ENCODE measurements at places on chromosomes 6 and 20.

- no peak for DNase-seq
Measured at GRCh38 chr20:32437391-32438074, 79.4 kb downstream of the ASXL1 start.

DNA sequence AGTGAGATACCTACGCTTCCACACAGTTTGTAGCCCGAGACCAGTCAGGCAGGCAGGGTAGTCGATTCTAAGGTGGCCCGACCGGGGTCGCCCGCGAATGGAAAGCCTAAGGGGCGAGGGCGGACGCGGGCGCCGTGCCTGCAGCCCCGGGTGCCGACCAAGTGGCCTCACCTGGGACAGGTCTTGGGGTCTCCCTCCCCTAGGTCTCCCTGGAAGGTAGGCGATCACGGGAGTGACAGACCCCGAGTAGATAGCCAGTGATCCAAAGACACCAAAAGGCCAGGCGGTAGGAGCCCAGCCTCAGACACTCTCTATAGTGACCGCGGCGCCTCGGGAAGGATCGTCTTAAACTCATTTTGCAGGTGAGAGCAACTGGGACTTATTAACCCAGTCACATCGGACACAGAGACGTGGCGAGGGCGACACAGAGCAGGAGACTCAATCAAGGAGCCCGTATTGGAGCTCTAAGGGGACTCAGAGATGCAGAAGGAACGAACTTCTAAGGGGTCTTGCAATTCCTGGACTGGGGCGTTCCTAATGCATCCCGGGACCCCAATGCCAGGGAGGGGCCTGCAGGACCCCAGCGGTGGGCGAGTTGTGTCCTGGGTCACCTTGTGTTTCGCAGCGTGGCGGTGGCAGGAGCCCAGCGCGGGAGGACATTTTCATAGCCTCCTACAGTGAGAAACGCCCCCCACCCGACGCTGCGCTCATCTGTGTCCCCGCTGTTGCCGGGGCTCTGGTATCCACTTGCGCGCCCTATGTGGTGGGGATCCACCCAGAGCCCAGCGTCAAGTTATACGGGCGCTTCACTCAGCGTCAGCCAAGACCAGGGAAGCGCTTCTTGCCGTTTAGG is 2.1 kb upstream of the VSX1 start:
- no peak for DNase-seq

GRCh38 chr20:17969884-17970409 is 1.1 kb downstream of the MGME1 start:
- DNase-seq, result no peak

DNA sequence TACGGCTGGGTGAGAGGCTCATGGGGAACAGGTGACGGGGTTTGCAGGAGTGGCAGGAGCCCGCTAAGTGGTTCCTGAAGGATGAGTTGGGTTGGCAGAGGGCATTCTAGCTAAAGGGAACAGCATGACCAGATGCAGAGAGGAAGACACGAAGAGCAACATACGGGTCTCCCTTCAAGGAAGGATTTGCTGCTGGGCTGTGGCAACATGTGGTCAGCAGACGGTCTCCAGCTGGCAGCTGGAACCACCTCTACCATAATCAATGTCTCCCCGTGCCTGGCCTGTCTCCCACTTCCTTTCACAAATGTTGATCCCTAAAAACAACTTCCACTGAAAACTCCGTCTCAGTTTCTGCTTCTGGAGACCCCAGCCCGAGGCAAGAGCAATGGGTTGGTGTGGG is 80.6 kb upstream of the SULF2 start:
- no peak for DNase-seq

GRCh38 chr6:142404751-142405150 is 102.9 kb downstream of the ADGRG6 start:
- DNase-seq, result no peak
